ENCODE measurements at places on chromosomes 4 and X. TPM values are rescaled to one million over a fixed set of nuclear protein-coding genes. Genes with fewer than 3 reads are reported as not detected.
A peak's percentile ranks its signal among the peaks of the same experiment; 100 is the strongest.

SYN1 gene
- total RNA-seq = under 0.01 TPM

TREX2 gene
- 4.4 TPM for total RNA-seq

DNA sequence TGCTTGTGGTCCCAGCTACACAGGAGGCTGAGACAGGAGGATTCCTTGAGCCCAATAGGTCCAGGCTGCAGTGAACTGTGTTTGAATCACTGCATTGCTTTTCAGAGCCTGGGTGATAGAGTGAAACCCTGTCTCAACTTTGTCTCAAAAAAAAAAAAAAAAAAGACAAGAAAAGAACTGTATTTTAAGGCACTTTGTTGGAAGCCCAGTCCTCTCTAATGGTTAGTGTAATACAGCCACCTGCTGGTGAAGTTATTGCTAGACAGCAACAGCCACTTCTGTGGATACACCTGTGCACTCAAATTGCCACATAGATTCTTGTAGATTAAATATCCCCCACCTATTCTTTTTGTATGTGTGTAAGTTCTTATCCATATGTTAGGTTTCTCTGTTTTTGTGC, 10.1 kb upstream of the FGG start:
- peak; percentile 45 for DNase-seq

DNA sequence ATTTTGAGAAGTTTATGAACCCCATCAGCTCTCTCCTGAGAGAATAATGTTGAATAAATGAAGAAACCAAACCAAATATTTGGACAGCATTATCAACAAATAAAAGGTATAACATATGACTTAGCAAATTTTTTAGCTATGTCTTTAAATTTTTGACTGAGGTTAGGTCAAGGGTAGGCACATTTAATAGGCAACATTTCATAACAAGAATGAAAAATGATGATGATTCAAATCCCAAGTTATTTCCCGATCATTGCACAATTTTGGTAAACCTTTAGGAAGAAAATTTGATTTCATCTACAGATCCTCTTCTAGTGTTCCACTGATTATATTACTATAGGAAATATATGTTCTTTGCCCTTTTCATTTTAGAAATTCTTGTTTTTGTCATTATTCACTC, 123.7 kb upstream of the TLR3 start:
- DNase-seq = no peak

AREG gene
- 0.22 TPM for total RNA-seq

GRCh38 chrX:5891378-5891777, 337.3 kb downstream of the NLGN4X start:
- DNase-seq = no peak

All from lung microvascular endothelial cell (primary cell).